CD4-positive, alpha-beta T cell treated with Interleukin-21 for 1 hour (primary cell): ENCODE measurements at places on chromosomes 16 and 17.

- no peak for DNase-seq
Measured at GRCh38 chr16:49466881-49467280, 93.3 kb downstream of the C16orf78 start.

DNA sequence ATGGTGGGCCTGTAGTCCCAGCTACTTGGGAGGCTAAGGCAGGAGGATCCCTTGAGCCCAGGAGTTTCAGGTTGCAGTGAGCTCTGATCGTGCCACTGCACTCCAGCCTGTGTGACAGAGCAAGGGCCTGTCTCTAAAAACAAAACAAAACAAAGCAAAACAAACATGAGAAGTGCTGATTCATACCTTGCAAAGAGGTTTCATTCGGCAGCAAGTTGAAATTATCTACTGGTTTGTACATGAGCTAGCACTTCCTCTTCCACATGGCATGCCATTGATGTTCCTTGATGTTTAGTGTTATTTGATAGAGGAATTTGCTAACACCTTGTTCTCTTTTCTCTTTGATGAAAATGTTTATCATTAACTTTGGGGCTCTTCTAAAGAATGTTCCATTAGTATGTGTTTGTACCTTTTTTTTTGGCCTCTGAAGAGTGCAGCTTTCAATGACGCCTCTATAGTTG lies 50.6 kb downstream of the SPECC1 start:
- DNase-seq: no peak

DNA sequence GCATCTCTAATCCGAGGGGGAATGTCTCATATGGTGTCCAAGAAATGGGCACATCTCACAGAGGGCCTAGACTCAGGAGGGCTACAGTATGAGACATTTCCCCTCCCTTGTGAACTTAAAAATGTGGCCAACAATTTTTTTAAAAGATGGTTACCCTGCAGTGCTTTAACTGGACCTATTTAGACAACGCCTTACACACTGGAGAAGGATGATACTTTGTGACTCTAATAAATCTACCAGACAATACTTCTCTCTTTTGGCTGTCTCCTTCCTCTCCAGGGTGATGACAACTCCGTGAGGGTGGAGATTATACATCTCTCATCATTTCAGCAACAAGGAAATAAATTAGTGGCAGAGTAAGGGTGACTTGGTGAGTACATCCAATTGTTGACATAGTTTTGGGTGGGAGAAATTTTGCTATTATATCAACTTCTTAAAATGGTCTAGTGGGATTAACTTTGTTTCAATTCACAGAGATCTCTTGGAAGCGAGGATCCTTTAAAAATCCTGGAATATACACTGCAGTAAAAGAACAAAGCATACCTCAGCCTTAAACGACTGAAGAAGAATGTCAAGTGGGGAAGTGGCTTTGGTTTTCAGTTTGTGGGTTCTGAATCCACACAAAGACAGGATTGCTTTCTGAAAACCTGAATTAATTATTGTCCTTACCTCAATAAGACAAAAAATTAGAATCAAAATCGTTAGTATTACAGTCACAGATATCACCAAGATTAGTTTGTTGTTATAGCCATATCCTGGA lies 89.8 kb downstream of the KPNA2 start:
- DNase-seq: no peak

GRCh38 chr17:28916302-28916934 lies 13.5 kb upstream of the DHRS13 start:
- DNase-seq: peak; percentile 64

GRCh38 chr16:79707876-79708275 lies 107.3 kb upstream of the MAF start:
- DNase-seq: no peak

- DNase-seq: no peak
Measured at GRCh38 chr17:71184716-71185115, 936.1 kb upstream of the SOX9 start.

GRCh38 chr17:930258-930657 lies 49.3 kb downstream of the NXN start:
- DNase-seq: no peak

- peak; percentile 33 for DNase-seq
Measured at GRCh38 chr17:31095236-31096105, 694 bp downstream of the NF1 start.

GRCh38 chr16:4303973-4304372 lies 11.9 kb upstream of the GLIS2 start:
- no peak for DNase-seq

GRCh38 chr16:3086596-3087242 lies 12.4 kb downstream of the ZSCAN10 start:
- no peak for DNase-seq

DNA sequence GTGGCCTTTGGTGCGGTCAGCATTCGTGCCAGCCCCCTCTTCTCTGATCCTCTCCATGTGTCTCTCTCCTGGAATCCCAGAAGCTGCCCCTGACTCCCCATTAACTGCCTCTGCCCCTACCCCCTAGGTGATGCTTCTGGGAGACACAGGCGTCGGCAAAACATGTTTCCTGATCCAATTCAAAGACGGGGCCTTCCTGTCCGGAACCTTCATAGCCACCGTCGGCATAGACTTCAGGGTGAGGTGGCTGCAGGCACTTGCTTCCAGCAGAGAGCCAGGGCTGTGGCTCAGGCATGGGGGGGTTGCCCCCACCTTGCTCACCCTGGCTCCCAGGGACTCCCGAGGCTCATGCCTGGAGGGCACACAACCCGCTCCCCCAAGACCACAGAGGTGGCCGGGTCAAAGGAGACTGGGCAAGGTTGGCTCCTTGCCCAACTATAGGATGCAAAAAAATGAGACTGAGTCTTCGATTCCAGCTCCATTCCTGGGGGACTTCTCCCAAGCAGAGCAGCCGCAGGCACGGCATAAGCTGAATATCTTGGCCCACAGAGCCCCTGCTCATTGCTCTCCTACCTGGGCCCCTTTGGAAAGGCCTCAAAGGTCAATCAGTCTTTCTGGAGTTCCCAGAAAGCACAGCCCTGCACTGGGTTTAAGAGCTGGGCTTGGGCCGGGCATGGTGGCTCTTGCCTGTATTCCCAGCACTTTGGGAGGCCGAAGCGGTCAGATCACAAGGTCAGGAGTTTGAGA lies 3.8 kb downstream of the RAB37 start:
- DNase-seq: no peak

DNA sequence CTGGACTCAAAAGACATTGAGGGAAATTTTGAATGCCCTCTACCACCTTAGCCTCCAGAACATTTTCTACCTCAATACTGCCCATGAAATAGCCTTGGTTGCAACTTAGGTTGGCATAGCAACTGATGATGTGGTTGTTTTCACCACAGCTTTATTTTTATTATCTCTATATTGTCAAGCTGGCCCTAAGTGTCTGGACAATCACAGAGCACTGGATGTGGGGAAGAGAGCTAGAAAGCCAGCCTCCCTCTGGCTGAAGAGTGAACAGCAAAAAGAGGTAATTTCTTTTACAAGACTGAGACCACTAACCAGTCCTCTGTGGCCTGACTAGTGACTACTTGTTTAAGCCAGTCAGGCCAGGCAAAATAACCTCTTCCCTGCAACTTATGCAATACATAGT lies 159.6 kb downstream of the HS3ST2 start:
- no peak for DNase-seq

DNA sequence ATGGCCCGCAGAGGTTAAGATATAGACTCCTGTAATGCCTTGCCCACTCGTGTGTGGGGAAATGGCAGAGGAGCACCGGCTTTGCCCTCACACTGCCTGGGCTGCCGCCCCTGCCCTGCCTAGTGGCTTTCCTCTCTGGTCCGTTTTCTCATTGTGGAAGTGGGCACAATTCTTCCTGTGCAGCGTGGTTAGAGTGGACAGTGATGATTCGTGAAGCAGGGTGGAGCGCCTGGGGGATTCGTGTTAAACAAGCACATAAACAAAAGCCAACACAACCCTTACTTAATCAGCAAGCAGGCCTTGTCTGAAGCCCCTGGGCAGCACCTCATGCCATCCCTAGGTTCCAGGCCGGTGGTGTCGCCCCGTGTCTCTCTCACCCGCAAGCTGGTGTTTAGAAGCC lies 269.7 kb downstream of the SEC14L1 start:
- no peak for DNase-seq

DNA sequence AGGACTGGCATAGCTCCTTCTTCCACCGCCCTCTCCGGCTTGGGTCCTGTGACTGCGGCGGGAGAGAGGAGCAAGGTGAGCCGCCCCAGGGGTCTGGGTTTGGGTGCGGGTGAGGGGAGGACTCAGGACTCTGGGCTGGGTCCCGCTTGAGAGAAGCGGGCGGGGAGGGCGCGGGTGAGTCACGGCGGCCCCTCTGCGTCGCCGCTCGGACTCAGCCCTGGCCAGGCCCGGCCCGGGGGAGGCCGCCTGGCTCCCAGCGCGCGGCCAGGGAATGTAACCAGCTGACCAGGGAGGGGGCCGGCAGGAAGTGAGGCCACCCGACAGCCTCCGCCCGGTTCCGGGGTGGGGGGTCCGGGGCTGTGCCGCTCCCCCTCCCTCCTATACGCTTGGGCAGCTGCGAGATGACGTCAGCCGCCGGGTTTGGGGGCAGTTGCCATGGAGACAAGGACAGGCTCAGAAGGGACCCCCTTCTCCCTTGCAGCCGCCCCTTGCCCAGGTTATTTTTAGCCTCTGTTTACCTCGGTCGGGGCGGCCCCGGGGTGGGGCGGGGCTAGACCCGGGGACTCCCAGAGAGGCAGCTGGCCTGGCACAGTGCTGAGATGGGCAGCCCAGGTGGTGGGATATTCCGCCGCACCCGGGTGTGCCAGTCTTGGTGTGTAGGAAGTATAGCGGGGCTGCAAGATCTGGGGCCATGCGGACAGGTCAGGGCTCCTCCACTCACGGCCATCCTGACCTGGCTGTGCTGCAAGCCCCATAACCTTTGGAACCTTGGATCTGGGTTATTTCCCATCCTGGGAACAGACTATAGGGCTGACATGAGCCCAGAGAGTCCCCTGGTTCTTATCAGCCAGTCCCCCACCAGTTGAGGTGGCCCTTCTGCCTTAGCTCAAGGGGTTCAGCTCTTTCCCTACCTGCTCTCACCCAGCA lies 1.6 kb downstream of the RIPOR1 start:
- peak; percentile 60 for DNase-seq

DNA sequence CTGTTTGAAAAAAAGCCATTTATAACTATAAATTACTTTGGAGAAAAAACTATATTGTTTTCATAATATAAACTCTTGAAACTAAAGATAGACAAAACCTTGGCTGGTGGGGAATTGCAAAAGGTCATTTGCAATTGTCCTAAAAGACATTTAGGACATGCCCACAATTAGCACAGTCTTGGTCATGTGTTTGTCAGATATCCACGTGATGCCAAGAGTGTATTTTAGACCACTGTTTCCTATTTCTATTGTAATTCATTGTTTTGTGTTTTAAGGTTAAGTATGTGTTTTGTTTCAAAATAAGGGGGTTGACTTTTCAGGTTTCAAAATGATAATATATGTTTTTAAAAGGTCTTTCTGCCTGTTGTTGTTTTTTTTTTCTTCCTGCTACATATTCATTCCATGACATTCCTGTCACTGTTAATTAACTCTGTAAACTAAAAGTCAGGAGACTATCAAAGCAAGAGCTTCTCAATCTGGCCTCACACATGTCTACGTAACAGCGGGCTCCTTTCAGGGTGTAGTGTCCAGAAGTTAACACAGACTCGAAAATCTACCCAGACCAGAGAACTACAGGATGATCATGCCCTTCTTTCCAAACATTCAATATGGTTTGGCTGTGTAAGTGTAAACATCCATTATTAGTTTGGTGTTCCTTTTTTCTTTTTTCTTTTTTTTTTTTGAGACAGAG lies 58.7 kb downstream of the COG7 start:
- DNase-seq: no peak

DNA sequence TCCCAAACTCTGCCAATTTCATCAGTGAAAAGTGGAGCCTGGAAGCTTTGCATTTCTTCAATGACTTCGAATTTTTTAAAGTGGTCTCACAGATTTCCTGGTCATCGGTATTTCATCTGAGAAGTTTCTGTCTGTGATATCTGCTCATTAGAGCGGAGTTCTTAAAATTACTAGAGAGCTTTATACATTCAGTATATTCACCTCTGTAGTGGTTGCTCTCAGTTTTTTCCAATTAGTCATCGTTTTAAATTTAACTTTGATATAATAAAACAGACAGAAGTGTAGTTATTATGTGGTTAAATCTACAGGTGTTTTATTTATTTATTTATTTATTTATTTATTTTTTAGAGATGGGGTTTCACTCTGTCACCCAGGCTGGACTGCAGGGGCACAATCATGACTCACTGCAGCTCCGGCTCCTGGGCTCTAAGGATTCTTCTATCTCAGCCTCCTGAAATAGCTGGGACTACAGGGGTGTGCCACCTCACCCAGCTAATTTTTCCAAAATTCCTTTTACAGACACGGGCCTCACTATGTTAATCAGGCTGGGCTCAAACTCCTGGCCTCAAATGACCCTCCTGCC lies 16.0 kb downstream of the ARHGAP17 start:
- DNase-seq: no peak

DNA sequence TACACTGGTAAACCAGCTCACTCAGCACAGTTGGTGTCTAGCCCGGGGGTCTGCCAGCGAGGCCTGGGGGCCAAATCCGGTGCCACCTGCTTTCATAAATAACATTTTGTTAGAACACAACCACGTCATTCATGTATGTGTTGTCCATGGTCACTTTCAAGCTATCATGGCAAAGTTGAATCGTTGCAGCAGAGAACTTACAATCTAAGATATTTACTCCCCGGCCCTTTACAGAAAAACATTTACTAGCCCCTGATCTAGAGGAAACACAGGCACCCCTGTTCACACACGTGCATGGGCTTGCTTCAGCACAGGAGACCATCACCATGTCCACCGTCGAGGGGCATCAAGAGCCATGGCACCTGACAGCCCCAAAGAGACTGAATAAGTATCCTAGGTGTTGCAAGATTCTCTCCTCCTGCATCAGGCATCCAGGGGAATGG lies 111.4 kb upstream of the DNAH9 start:
- DNase-seq: no peak

DNA sequence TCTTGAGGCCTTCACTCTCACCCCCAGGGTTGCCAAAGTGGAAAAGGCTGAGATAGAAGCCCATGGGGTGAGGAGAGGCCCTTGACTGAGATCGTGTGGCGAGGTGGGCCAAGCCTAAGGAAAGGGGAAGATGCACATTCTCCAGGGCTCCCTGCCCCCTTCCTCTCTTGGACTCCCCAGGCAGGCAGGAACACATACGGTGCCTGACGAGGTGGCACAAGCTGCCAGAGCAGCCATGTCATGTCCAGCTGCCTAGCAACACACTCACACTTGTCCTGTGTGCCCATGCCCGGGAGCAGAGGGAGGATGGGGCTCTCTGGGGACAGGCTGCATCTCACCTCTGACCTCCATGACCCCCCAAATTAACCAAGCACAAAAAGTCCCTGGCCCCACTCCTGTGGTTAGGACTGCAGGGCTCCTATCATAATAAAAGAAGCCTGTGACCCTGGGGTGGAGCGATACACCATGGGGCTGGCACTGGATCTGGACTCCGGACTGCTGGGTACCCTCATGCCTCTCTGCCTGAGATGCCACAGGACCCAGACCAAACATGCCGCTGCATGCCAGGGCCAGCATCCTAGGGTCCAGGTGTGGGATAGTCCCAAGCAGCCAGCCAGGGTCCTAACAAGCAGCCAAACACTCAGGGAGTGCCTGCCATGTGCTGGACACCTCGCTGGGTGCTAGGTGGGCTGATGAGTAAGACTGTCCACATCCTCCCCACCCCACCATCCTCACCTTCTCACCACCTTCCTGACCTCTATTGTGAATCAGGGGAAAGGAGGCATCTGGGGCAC lies 2.6 kb downstream of the GIT1 start:
- no peak for DNase-seq
